H54 (cell line): ENCODE measurements at places on chromosomes 6 and 20.

DNA sequence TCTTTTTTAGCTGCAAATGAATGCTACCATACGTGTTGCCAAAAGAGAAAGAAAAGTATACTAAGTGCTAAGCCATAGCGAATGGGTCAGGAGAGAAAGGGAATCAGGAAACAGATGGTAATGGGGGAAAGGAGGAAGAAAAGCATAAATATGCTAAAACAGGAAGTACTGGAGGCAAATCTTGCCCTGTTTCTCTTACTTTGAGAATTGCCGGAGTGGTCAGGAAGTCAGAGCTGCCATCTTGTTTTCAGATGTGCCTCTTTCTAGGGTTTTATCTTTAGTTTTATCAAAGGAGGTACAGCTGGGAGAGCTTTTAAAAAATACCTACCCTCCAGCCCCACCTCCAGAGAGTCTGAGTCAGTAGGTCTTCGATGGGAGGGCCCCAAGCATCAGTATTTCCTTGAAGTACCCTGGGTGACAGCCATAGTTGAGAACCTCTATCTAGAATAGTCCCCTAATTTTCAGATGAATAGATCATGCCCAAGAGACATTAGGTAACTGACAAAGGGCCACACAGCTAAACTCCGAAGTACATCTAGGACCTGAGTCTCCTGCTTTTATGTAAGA, 193.3 kb downstream of the CLIC5 start:
- DNase-seq = no peak

DNA sequence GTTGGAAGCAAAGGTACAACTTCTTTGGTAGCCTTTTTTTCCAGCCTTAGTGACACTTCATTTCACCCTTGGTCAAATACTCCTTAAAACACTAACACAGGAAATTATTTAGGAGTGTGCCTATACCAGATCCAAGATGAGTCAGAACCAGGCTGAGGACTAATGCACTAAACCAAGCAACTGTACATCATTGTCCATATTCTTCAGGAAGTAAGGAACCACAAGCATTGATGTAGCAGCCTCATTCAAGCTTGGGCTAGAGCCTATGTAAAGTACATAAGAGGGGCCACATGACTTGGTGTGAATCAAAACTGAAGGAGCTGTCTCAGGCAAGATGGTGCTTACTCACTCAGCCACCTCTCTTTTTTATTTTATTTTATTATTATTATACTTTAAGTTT, 20.7 kb upstream of the ADGB start:
- DNase-seq = no peak

DNA sequence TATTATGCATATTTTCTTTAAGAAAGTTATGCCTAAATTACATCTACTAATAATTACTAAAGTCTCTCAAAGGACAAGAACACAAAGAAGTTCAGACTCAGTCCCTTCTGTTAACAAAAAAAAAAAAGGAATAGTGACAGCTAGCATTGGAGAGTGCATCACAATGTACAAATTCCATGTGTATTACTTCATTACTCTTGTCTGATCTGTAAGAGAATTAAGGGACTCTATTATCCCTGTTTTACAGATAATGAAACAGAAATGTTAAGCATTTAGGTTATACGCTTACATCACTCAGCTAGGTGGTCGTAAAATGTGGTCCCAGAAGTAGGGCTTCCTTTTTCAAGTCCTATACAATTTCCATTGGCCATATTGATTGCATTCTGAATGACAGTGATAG, 17.2 kb upstream of the VNN1 start:
- no peak for DNase-seq

DNA sequence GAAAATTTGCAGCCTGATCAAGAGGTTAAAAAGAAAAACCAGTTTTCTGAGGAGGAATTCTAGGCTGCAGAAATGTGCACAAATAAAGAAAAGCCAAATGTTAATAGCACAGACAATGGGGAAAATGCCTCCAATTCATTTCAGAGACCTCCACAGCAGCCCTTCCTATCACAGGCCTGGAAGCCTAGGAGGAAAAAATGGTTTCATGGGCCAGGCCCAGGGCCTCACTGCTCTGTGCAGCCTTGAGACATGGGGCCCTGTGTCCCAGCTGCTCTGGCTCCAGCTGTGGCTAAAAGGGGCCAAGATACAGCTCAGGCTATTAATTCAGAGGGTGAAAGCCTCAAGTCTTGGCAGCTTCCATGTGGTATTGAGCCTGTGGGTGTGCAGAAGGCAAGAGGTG, 18.9 kb downstream of the AHI1 start:
- no peak for DNase-seq

GRCh38 chr20:39829661-39830060, 859.4 kb downstream of the MAFB start:
- DNase-seq = no peak

DNA sequence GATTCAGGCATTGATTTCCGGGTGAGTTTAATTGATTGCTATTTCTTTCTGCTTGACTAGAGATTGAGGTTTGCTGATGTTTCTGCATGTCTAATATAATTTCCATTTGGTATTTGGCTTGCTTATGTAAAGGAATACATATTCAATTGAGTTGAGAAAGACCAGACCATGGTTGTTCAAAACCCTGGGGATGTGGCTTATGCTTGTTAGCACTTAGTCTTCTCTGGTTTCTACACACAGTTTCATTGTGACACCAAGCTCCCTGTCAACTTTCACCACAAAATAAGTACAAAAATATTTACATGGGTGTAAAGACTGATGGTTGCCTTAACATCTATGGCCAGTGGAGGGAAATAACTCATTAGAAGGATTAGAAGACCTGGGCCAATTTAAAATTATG, 209.6 kb downstream of the CDH26 start:
- DNase-seq = no peak

DNA sequence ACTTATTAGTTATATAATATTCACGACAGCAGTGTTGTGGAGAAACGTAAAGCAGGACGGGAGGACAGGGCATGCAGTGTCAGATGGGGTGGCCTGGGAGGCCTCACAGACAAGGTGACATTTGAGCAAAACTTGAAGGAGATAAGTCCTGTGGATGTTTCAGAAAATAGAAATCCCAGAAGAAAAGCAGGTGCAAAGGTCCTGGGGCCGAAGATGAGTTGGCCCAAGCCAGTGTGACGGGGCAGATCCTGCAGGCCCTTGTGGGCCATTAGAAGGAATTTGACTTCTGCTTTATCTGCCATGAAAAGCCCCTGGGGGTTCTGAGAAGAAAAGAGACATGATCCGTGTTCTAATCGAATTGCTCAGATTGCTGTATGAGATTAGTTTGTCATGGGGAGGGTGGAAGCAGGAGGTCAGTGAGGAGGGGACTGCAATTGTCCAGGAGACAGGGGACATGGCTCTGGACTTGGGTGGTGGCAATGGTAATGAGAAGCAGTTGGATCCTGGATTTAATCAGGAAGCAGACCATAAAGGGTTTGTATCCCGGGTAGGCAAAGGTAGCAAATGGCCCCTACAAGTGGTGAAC, 437.4 kb upstream of the SULF2 start:
- no peak for DNase-seq

- DNase-seq = no peak
Observed at GRCh38 chr20:45467861-45468260, 1.7 kb upstream of the WFDC2 start.

- DNase-seq = no peak
Observed at GRCh38 chr20:440636-441035, 21.7 kb downstream of the TBC1D20 start.

DNA sequence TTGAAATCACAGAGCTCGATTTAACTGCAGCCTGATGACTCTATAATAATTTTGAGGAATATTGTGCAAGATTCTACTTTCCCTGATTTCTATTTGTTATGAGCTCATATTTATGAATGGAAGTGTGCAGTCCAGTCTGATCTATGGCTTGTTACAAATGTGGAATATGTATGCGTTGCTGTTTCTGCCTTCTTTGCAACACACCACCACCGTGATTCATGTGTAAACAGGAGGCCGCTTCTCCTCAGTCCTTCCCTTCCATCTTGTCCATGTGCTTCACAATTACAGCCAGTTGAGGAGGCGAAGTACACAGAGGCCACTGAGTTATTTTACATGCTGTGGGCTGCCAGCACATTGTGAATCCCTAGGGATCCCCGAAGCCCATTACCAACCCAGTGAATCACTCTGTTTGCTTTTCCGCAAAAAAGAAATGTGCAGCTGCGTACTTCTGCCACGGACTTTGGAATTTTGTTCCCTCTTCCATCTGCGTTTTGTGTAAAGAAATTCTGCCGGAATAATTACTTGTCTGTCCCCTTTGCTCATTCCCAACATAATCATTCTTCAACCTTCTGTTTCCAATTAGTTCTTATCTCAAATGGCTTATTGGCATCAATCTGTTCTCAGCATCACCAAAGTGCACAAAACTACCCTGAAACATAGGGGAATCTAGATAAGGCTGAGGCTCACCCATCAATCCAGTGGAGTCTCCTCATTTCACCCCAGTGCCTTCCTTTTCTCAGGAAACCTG, 551.6 kb upstream of the CITED2 start:
- no peak for DNase-seq

GRCh38 chr6:7170117-7170732, 62.5 kb downstream of the RREB1 start:
- no peak for DNase-seq

- peak; percentile 26 for DNase-seq
Observed at GRCh38 chr6:52937908-52938307, 28.4 kb upstream of the GSTA3 start.

DNA sequence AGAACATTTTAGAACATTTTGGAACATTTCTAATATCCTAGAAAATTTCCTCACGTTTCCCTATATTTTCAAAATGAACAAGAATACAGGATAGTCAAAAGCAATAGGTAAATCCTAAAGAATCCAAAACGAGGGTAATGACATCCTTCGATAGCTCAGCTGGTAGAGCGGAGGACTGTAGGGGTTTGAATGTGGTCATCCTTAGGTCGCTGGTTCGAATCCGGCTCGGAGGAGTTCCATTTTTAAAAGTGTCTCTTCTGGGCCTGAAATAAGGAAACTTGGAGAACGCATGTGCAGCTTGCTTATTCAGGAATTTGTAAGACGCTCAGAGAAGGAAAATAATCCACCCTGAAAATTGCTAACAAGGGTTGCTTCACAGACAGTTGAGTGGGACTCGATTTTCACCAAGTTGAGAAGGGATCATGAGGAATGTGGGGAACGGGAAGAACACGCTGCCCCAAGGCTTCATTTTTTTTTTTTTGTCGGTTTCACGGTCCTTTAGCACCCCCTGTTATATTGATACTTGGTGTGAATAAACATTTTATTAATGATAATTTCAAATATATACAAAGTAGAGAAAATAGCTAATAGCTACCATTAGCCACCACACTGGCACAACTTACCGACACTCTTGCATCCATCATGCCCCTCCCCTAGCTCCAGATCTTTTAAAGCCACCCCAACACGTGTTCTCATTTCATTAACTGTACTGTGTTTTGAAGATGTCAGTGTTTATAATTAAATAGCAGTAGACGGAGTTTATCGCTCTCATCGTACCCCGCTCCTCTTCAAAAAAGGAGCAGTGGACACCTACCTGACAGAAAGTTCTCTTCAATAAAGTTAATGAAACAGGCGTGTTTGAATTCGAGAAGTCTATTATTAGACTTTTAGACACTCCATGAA, 1.8 kb upstream of the ABT1 start:
- DNase-seq = no peak

DNA sequence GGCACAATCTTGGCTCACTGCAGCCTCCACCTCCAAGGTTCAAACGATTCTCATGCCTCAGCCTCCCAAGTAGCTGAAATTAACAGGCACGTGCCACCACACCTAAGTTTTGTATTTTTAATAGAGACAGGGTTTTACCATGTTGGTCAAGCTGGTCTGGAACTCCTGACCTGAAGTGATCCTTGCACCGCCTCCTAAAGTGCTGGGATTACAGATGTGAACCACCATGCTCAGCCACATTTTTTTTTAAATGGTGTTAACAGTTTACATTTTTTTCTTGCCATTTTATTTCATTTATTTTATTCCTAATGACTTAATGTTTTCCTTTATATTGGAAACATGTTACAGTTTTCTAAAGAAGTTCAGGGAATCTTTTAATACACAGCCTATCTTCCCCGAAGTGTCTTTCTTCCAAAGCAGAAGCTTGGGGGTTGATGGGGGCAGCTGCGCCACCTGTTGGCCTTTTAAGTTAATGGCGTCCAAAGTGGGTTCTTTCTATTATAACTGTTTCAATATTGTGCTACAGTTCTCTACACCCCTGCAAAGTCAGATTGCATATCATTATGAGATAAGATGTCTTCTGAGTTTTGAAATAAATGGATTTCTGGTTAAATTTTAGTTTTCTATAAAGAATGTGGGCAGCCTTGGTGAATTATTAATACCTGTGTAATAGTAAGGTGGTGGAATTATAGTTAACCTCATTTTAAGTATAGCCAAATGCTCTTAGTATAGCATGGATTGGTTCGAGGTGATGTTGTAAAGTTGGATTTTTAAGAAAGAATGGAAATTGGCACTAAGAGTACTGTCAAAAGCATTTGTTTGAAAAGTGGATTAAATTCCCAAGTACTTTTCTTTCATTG, 42.0 kb upstream of the PLCG1 start:
- DNase-seq = peak; percentile 18

DNA sequence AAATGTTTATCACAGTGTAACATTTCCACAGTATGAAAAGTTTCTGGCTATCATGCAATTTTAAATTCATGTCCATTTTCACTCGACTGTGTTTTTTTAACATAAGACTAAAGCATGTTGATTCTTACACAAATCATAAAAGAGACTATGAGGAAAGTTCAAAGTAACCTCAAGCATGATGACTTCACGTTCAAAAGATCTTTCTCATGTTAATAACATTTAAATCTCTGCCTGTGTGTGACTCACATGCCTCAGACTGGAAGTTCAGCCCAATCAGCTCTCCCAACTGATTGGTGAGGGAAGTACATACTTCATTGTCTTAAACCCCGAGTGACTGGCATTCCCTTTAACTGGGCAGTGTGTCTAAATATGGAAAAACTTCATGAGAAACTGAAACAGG, 37.4 kb downstream of the ATXN1 start:
- DNase-seq = peak; percentile 36

GRCh38 chr6:55180258-55180657, 5.9 kb downstream of the HCRTR2 start:
- DNase-seq = no peak

DNA sequence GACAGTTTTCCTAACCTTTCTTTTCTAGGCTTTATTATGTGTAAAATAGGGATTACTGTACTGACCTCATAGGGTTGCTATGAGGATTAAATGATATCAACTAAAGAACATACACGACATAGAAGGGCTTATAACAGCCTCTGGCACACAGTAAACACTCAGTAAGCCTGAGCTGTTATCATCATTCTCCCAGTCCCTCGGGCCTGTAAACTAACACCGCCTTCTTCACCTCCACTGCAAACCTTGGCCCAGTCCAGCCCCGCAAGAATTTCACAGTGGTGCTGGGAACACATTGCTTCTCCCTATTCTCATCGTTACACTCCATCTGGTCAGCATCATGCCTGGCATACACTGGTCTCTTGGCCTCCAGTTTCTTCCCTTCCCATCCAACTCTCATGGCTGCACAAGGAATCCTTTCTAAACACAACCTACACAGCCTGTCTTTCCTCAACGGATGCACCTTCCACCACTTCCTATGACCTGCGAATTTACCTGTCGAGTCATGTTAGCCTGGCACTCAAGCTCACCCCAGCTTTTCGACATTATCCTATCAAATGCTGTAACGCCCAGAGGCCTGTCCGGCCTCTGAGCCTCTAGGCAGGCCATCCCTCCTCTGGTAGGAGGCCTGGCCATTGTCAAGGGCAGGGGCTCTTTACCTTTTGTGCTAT, 92.1 kb downstream of the FYN start:
- no peak for DNase-seq
